ENCODE measurements at places on chromosomes 2 and 18.

- DNase-seq, result no peak
Observed at GRCh38 chr18:22523481-22523880, 105.8 kb upstream of the CTAGE1 start.

GRCh38 chr2:123640685-123641335 lies 384.3 kb upstream of the CNTNAP5 start:
- DNase-seq, result no peak

DNA sequence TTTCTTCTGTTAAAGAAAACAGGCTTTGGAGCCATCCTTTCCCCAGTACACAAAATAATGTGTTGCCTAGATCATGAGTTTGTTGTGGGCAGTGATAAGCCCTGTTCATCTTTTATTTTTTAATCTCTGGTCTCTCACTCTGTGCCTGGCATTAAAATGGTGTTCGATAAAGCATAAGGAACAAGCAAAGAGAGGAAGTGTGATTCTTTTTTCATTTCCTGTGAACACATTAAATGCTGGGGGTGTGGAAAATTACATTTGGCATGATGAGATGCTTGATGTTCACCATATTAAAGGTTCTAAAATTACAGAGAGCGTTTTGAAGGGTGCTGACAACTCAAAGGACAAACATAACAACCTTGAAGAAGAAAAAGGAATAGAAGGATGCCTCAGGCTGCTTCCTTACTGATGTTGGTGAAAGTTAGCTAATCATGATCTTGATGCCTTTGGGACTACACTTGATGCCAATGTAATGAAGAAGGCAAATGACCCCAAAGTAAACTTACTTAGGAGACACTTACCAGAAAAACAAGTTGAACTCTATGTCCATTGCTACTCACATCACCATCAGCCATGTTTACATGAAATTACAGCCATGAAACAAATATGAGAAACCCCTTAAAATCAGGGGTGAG lies 33.0 kb downstream of the TMEFF2 start:
- no peak for DNase-seq

DNA sequence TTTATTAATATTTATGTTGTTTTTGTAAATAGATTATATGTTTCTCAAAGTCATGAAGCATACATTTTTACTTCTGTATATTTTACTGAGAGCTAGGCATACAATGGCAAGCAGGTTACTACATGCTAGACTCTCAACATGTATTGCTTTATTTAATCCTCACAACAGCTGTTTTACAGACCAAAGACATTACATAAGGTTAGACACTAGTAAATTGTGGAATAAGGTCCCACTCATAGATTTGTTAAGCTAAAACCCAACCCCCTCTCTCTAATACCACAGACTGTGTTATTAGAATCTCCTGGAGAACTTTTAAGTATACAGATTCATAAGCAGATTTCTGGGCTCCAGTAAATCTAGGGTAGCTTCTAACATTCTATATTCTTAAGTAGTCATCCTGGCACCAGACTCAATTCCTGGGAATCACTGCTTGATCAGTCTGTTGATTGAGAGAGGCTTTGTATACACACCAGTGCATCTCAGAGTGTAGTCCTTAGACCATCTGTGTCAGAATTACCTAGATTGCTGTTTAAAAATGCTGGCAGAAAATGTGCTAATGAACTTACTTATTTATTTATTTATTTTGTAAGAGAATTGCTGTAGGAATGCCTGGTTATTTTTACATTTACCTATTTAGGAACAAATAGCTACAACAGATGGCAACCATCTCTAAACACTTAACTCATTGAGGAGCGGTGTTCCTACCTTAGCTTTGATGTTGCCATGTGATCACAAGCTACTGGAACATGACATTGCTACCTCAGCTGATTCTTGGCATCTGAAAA lies 153.5 kb upstream of the CAVIN2 start:
- DNase-seq, result no peak

DNA sequence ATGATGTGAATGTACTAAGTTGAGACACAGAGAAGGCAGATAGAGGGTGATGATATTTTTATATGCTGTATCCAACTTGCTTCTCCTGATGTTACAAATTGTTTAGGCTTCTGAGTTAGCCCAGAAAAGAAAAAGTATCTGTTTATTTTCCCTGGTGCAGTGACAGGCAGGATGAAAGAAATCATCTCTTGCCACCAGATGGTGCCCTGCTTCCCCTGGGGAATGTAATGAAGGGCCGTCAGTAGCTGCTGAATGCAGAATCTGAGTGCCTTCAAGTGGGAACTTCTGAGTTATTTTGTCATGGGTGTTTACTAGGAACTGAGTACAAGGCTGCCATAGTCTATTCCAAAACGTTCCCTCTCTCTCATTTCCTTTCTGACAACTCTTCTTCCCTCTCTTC lies 525.6 kb downstream of the MBD2 start:
- no peak for DNase-seq

DNA sequence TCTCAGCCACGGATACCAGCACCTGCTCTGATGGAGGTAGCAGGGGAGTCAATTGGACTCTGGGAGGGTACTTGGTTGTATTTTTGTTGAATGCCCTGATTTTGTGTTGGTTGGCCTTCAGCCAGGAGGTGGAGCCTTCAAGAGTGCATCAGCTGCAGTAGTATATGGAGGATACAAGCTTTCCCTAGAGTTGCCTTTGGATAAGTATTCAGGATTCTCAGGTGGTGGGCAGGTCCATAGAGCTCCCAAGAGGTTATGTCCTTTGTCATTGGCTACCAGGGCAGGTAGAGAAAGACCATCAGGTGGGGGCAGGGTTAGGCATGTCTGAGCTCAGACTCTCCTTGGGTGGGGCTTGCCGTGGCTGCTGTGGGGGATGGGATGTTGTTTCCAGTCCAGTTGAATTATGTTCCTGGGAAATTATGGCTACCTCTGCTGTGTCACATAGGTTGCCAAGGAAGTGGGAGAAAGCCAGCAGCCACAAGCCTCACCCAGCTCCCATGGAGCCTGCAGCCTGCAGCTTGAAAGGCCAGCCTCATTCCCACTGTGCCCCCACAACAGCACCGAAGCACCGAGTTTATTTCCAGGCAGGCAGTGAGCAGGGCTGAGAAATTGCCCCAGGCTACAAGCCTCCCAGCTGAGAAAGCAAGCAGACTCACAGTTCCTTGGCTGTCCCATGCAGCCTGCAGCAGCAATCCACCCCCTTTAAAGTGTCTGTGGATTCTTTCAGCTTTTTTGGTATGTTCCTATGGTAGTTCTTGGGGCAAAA lies 38.6 kb upstream of the CHST9 start:
- DNase-seq, result no peak

DNA sequence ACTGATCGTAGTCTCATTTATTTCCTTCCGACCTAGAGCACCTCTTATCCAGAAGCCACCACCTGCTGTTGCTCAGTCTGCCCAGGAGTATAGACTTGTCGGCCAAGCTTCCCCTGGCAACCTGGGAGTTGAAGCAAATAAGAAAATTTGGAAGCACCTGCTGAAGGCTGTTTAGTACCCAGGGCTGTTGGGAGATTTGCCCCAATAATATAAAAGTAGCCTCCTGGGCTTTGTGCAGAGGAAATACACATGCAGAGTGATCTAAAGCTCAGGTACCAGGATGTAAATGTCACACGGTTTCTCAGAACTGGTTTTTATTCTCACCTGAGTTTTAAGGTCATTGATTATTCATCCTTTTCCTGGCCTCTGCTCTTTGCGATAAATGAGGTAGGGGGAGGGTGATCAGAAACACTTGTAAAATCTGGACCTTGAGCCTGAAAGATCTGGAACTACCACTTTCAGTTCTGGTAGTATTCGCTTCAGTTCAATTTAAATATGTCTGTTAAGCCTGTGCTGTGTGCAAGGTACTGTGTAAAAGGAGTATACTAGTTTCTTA lies 789 bp upstream of the COX7A2L start:
- DNase-seq, result no peak

GRCh38 chr2:160375802-160376469 lies 117.7 kb downstream of the RBMS1 start:
- no peak for DNase-seq

DNA sequence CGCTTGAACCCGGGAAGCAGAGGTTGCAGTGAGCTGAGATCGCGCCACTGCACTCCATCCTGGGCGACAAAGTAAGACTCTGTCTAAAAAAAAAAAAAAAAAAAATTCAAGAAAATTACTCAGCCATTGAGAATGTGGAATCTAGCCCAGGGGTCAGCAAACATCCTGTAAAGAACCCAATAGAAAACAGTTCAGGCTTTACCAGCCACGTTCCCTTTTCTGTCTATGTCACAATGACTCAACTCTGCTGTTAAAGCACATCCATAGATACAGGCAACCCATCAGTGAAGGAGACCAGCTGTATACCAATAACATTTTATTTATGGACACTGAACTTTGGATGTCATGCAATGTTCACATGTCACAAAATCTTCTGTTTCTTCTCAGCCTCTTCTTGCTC lies 435.6 kb upstream of the GYPC start:
- no peak for DNase-seq

DNA sequence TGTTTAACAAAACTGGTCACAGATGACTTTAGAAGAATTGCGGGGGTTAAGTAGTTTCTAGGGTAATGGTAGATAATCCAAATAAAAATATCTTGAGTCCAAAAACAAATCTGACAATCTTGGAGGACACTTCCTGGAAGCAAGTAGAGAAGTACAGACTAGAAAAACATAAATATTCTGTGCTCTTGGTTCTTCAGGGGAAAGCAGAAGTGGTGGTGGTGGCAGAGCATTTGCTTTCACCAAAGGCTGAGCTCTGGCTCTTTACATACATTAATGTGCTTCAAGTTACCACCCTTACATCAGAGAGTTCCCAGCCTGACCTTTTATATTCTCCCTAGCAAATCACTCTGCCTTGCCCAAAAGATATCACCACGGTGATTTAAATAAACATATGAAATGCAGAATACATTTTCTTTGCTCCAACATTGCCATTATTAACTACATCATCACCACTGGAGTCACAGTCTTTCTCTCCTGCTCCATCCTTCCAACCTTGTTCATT lies 15.3 kb downstream of the PDE11A start:
- no peak for DNase-seq

DNA sequence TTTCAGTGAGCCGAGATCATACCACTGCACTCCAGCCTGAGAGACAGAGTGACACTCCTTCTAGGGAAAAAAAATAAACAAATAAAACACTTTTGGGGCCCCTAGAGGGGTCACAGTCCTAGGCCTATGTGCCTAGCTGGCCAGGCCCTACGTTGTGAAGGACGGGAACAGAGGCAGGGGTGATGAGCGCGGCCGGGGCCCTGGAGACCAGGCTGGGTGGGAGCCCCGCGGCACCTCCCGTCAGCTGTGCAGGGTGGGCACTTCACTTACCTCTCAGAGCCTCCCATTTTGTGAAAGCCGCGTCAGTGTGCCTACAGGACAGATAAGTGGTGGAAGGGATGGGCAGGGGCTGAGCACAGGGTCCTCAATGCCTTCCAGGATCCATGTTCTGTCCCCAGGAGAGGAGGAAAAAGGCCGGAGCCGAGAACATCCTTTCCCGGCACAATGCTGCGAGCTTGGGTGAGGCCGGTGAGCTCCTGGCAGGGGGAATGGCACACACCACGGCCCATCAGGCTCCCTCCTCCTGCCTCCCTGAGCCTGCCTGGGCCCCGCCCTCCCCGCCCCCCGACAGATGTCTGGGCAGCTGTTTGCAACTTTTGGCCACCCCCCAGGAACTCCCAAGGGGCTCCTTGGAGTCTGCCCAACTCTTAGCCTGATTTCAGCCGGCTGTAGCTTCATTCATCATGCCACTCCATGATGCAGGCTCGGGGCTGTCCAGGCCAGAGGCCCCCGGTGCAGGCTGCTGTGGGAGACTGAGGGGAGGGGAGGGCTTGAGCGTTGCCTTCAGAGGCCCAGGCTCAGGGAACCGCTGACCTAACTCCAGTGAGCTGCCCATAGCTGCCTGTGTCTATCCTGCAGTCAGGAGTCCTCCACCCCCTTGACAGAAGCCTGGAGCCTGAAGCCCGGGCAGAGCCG lies 196.5 kb downstream of the TFCP2L1 start:
- no peak for DNase-seq

DNA sequence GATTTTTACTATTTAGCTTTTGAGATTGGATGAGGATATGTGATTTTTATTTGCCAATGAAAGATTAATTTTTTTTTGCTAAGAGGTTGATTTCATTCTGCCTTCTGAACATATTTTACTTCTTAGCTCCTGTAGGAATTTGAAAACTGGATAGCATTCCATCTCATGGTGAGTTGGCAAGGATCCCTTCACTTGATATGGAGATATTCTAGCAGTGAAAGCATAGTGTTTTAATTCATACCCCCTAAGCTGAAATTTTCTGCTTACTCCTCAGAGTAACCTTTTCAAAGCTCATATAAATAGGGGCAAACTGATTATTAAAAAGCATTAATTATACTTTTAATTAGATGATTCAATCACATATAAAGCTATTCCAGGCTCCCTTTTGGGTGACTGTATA lies 61.0 kb upstream of the KCNJ3 start:
- DNase-seq, result no peak

- no peak for DNase-seq
Observed at GRCh38 chr2:3754280-3754679, 50.9 kb downstream of the DCDC2C start.

DNA sequence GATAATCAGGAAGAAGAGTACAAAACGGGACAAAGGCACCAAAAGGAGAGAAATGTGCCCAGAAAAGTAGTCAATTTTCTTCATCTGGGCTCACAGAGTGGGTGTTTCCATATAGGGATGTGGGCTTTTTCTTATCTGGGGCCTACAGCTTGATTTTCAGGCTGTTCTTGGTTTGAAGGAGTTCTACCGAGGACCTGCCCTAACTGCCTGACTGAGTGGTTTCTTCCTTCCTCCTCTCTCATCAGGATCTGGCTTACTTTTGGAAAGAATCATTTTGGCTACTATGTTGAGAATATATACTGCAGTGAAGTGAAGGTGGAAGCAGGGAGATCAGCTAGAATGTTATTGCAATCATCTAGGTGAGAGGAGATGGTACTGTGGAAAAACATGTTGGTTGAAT lies 316.7 kb downstream of the LRP1B start:
- DNase-seq, result no peak

GRCh38 chr2:135299658-135300244 lies 231.3 kb downstream of the ZRANB3 start:
- DNase-seq, result no peak

DNA sequence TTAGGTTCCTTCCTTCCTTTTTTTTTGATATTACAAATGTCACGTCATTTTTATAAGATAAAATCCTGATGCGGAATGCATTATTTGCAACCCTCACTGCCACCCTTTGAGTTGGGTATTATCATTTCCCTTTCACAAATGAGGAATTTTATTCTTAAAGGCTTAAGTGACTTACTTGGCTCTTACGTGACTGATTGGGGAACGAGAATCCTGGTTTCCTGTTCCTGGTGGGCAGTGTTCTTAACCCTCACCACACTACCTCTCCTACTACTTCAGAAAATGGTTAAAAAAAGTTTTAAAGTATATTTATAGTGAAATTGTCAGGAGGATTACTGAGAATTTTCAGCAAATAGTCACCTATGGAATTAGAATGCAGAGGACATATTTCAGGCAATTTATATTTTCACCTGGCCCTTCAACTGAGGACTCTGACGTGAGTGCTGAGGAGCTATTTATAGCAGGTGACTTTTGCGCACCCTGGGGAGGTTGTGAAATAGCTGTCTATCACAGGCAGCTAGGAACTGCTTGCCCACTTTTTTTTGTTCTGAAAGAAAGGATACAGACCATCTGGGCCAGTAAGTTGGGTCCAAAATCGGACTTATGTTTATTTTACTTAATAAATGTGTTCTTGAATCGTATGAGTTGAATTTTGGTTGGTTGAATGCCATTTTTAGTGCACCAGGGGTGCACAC lies 18.7 kb upstream of the RASGRP3 start:
- DNase-seq, result no peak
